Daoy (cell line): ENCODE measurements at places on chromosomes 12 and 14.
A peak's percentile ranks its signal among the peaks of the same experiment; 100 is the strongest.

- no peak for DNase-seq
Observed at GRCh38 chr12:39930101-39930500, 175.8 kb downstream of the SLC2A13 start.

DNA sequence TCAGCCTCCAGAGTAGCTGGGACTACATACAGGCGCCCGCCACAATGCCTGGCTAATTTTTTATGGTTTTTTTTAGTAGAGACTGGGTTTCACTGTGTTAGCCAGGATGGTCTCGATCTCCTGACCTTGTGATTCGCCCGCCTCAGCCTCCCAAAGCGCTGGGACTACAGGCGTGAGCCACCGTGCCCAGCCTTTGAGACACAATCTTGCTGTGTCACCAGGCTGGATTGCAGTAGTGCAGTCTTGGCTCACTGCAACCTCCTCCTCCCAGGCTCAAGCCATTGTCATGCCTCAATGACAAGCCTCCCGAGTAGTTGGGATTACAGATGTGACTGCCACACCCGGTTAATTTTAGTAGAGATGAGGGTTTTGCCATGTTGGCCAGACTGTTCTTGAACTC, 21.3 kb upstream of the STRN3 start:
- no peak for DNase-seq

DNA sequence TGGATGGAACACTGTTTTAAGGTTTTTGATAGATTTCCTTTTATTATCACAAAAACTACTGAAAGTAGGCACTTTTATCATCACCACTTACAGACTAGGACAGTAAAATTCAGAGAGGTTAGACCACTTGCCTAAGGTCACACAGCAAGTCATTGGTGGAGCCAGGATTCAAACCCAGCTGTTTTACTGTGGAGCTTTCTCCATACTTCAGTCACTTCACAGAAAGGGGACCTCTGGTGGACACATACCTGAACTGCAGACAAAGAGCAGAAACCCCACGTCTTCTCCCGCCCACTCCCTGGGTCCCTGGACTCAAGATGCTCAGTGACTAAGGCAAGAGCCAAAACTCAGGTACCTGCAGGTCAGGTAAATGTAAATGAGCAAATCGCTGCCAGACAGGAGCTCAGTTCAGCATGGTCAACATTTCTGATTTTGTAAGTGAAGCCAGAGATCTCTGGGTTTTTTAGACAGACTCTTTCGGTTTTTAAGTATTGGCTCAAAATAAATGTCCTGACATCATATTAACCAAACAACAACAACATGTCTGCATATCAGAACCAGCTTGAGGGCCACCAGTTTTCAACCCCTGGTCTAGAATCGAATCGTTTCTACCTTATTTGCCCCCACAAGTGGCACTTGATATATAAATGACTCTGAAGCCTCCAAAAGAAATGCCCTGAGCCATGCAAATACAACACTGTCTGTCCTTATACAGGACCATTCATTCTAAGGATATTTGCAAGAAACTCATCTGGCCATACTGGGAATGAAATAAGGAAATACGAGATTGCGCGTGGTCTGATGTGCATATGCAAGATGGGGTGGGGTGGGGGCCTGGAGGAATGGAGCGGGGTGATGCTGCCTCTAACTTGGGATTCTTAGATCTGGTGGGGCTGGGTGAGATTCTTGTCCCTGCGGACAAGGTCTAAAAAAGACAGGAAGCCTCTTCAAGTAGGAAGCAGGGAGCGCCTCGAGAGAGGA, 110.9 kb downstream of the KSR2 start:
- peak; percentile 57 for DNase-seq

- DNase-seq = no peak
Observed at GRCh38 chr14:94043756-94044475, 17.8 kb downstream of the OTUB2 start.

DNA sequence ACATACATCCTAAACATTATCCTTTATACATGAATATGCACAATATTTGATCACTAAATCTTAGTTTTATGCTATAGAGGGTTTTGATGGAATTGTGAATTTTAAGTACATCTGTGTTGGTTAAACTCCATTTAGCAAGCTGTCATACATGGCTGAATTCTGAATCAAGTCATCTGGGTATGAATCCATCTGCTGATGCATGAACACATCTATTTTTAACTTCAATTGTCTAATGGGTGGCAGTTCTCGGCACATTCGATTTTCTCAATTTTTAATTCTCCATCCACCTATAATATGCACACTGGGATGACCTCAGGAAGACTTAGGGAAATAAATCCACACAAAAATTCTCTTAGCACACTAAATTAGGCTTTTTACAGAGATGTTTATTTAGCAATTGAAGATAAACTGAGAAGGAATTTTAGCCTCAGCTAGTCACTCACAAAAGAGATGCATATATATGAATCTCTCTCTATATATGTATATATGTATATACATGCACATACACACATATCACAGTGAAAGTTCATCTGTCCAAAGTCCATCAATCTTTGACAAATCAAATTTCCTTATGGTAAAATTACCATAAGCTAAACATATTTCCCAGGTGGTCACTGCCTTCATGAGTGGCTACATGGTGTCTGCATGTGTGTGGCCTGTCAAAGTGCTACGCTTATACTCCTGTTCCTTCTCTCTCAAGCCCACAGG, 44.5 kb upstream of the VPS33A start:
- DNase-seq = no peak

DNA sequence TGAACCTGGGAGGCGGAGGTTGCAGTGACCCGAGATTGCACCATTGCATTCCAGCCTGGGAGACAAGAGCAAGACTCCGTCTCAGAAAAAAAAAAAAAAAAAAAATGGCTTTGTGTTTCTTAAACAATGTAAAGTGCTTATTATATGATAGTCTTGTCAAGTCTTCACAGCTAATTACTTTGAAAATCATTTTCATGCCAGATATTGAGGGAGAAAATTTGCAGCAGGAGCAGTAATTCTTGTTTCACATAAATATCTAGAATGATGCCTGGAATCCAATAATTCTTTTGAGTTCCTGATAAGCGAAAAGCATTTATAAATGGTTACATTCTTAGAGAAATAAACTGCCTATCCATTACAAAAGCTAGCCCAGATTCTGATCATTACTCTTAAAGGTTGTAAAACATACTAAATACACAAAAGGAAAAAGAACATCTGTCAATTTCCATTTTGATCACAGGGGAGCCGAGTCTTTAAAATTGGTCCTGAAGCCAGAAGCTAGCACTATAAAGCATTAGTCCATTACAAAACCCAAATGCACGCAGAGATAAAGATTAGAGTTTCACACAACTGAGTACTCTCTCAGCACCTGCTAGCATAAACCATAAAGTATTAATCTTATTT, 50.3 kb downstream of the IFT81 start:
- DNase-seq = no peak

- no peak for DNase-seq
Observed at GRCh38 chr14:31510222-31510621, 22.4 kb upstream of the GPR33 start.

GRCh38 chr14:70640938-70641547, 673 bp upstream of the TTC9 start:
- peak; percentile 76 for DNase-seq

GRCh38 chr14:70908935-70909641, 1.8 kb downstream of the PCNX1 start:
- DNase-seq = no peak

- no peak for DNase-seq
Observed at GRCh38 chr14:75283833-75284563, 5.4 kb downstream of the FOS start.

DNA sequence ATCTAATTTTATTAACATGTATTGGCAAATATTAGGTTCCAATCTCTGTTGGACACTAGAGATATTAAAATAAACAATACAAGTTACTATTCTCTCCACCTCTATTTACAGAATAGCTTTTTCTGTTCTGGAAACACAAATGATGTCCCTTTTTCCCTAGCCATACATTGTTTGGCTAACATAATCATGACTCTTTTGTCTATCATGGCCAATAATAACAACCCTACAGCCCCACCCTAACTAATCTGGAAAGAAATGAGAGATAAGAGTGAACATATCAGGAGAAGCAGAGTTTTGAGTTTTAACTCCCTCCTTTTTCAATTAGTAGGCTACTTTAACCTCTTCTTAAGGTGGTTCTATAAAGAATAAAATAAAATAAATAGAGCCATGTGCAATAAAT, 40.2 kb downstream of the RASSF9 start:
- no peak for DNase-seq
